HFFc6 (cell line): ENCODE measurements at places on chromosomes 7 and 10. TPM values are rescaled to one million over a fixed set of nuclear protein-coding genes. Genes with fewer than 3 reads are reported as not detected.

- peaks cover 42% of the 10 kb centered on the region for H3K4me1 ChIP-seq
- H3K36me3 ChIP-seq: no peaks in the 10 kb centered on the region
- peaks cover 6% of the 10 kb centered on the region for H3K27me3 ChIP-seq
- no peak for DNase-seq
Measured at GRCh38 chr10:22427101-22427500, 81.8 kb downstream of the SPAG6 start.

- no peaks in the 10 kb centered on the region for H3K27me3 ChIP-seq
- H3K36me3 ChIP-seq: peaks cover 19% of the 10 kb centered on the region
- DNase-seq: peak; percentile 87
- peak overlapping the region; percentile 79 for H3K4me3 ChIP-seq
Measured at GRCh38 chr7:46146454-46147255, 225.6 kb upstream of the IGFBP3 start.

DNA sequence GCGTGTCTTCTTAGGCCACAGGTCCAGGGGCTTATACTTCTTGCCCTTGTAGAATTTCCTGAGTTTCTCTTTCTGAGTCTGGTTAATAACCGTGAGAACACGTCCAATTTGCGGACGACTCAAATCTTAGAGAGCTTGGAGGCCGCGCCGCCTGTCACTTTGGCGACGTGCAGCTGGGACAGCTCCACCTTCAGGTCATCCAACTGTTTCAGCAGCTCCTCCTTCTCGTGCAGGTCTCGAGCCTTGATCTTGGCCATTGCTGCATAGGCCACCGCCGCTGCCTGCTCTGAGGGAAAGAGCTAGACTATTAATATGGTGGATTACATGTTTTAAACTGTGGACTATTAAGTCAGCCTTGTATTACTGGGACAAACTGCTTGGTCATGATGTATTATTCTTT lies 26.9 kb downstream of the EVX1 start:
- no peak for DNase-seq
- H3K36me3 ChIP-seq: no peaks in the 10 kb centered on the region
- no peak overlapping the region for H3K4me3 ChIP-seq
- 0 out of 2 replicates have a peak, but pooled peaks cover 1% of the 10 kb centered on the region for H3K27me3 ChIP-seq
- H3K27ac ChIP-seq: no peak overlapping the region

- H3K4me3 ChIP-seq: no peak overlapping the region
- DNase-seq: no peak
- no peaks in the 10 kb centered on the region for H3K36me3 ChIP-seq
- H3K27ac ChIP-seq: no peak overlapping the region
Measured at GRCh38 chr10:125450218-125450617, 232.7 kb downstream of the TEX36 start.

- H3K27me3 ChIP-seq: peaks cover 25% of the 10 kb centered on the region
- no peak overlapping the region for H3K4me3 ChIP-seq
- peaks cover 5% of the 10 kb centered on the region; the same call in 1 of the 2 replicates for H3K36me3 ChIP-seq
Measured at GRCh38 chr10:14384915-14385314, 54.2 kb upstream of the FRMD4A start.

DNA sequence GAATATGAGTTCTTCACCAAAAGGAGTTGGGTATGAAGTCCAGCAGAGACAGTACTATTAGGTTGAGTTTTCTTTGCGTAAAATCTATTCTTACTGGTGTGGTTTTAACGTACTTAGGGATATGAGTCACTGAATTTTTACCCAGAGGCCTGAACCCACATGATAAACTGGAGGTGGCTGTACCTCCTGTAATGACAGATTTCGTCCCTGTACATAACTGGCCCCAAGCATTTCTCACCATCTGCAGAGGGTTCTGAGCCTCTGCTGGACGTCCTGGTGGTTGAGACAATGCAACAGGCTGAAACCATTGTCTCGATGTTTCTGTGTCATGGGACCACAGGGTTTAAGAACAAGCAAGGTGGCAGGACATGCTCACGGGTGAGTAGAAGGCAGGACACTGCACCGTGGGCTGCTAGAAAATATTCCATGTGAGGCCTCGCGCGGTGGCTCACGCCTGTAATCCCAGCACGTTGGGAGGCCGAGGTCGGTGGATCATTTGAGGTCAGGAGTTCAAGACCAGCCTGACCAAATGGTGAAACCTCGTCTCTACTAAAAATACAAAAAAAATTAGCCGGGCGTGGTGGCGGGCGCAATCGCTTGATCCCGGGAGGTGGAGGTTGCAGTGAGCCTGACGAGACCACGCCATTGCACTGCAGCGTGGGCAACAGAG lies 233.9 kb downstream of the DNAJB6 start:
- no peak overlapping the region for H3K27ac ChIP-seq
- peak; percentile 18 for DNase-seq
- no peaks in the 10 kb centered on the region for H3K36me3 ChIP-seq

DNA sequence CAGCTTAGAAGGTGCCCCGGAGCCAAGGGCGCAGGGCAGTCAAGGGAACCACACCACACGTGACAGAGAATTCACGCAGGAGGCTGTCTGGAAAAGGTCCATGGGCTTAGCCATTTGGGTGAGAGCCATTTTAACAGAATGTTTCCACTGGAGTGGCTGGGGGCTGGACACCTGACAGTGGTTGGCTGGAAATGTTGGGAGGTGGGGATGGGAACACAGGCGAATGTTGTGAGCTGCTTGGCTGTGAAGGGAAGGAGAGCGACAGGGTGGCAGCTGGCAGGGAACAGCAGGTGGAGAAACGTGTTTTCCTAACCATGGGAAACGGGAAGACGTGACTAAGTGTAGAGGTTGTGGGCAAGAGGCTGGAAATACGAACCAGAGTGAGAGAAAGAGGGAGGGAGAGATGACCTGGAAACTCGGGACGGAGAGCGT lies 100.5 kb upstream of the ZNF32 start:
- DNase-seq: no peak
- H3K4me3 ChIP-seq: no peak overlapping the region
- no peaks in the 10 kb centered on the region for H3K36me3 ChIP-seq
- no peak overlapping the region for H3K27ac ChIP-seq

GRCh38 chr10:95289003-95289920 lies 1.5 kb downstream of the PDLIM1 start:
- H3K27me3 ChIP-seq: peaks cover 1% of the 10 kb centered on the region
- DNase-seq: peak; percentile 42
- peak overlapping the region; percentile 93 for H3K4me3 ChIP-seq
- 0 out of 2 replicates have a peak, but pooled peaks cover 4% of the 10 kb centered on the region for H3K36me3 ChIP-seq
- H3K27ac ChIP-seq: peak overlapping the region; percentile 79
- peaks cover 57% of the 10 kb centered on the region for H3K4me1 ChIP-seq

GRCh38 chr10:49296382-49296781 lies 2.6 kb upstream of the C10orf71 start:
- peaks cover 7% of the 10 kb centered on the region; the same call in 1 of the 2 replicates for H3K4me1 ChIP-seq
- H3K27me3 ChIP-seq: peaks cover 63% of the 10 kb centered on the region
- no peaks in the 10 kb centered on the region for H3K36me3 ChIP-seq
- no peak overlapping the region for H3K27ac ChIP-seq
- H3K4me3 ChIP-seq: no peak overlapping the region

DNA sequence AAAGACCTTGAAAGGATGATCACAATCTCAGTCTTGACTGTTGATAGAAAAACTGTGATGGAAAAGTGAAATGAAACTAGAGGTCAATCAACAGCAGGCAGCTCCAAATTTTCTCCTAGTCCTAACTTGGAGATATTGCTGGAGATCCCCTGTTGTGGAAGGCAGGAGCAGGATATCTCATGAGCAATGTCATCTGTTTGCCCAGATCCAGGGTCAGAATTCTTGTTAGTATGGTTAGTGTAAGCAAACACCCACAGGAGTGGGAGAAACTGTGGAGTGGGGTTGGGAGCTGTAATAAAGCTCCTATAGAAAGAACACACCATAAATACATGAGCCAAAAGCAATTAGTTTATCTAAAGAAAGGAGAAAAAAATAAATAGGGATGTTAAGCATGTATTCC lies 169.0 kb downstream of the AKR1D1 start:
- peaks cover 30% of the 10 kb centered on the region; the same call in 1 of the 2 replicates for H3K4me1 ChIP-seq
- peaks cover 7% of the 10 kb centered on the region; the same call in 1 of the 2 replicates for H3K36me3 ChIP-seq
- H3K27me3 ChIP-seq: no peaks in the 10 kb centered on the region
- H3K27ac ChIP-seq: no peak overlapping the region; the same call in 1 of the 2 replicates

DNA sequence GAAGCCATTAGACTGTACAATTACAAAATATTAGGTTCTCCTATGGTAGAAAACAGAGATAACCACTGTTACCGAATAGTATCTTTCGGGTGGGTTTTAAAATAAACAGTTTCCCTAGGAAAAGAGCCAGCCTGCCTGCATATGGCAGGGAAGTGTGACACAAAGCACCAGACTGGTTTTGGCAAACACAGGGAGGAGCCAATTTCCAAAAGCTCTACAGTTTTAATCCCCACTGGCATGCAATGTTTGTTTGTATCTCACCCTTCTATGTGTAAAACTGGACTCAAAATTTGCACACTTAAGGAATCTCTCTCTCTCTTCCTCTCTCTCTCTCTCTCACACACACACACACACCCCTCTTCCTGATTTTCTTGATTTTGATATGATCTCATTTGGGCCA lies 261.7 kb downstream of the ETV1 start:
- no peaks in the 10 kb centered on the region for H3K27me3 ChIP-seq
- H3K27ac ChIP-seq: no peak overlapping the region
- H3K36me3 ChIP-seq: no peaks in the 10 kb centered on the region
- DNase-seq: no peak
- no peak overlapping the region for H3K4me3 ChIP-seq
- peaks cover 11% of the 10 kb centered on the region; the same call in 1 of the 2 replicates for H3K4me1 ChIP-seq

DNA sequence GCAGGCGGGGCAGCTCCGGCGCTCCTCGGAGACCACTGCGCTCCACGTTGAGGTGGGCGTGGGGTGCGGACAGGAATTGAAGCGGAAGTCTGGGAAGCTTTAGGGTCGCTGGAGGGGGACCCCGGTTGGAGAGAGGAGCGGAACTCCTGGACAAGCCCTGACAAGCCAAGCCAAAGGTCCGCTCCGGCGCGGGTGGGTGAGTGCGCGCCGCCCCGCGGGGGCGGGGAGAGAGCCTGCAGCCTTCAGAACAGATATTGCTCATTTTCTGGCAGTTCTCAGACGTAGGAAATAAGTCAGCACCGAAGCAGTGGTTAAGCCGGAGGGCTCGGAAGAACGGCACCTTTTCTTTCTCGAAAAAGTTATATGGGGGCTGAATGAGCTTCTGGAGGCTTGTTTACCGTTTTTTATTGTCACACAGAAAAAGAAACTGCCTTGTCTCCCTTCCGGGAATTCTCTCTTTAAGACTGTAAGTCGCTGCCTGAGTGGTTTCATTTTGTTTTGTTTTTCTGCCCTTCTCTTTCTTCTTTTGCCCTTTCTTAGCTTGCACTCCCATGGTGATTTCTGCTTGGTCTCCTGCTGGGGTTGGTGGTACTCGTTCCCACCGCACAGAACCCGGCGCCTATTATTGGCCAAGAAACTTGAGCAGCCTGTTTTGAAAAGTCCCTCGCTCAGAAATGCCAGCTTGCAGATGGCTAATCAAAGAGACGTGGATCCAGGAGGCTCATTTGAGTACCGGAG lies 732 bp downstream of the FAS start:
- peak; percentile 33 for DNase-seq
- H3K27me3 ChIP-seq: no peaks in the 10 kb centered on the region; the same call in 1 of the 2 replicates
- H3K4me1 ChIP-seq: peaks cover 76% of the 10 kb centered on the region
- H3K27ac ChIP-seq: peak overlapping the region; percentile 94

Gene CACNA2D1
- total RNA-seq: 30.7 to 37.4 TPM (median 31.0 TPM) in 3 replicates

Gene CALML5
- total RNA-seq: not detected in 3 replicates

Gene IRF5
- total RNA-seq: not detected in 2 replicates

Gene SPDYE11
- not detected in 3 replicates for total RNA-seq

Gene UBE2D4
- total RNA-seq: 13.4 to 17.3 TPM (median 14.8 TPM) in 3 replicates

Gene TRIM74
- total RNA-seq: not detected in 3 replicates
